ENCODE measurements at places on chromosomes 5 and 9. TPM values are rescaled to one million over a fixed set of nuclear protein-coding genes. Genes with fewer than 3 reads are reported as not detected.

- no peak for DNase-seq
Measured at GRCh38 chr5:24428345-24428744, 216.4 kb downstream of the CDH10 start.

GRCh38 chr5:38725371-38725865 is 120.4 kb upstream of the OSMR start:
- DNase-seq = no peak

DNA sequence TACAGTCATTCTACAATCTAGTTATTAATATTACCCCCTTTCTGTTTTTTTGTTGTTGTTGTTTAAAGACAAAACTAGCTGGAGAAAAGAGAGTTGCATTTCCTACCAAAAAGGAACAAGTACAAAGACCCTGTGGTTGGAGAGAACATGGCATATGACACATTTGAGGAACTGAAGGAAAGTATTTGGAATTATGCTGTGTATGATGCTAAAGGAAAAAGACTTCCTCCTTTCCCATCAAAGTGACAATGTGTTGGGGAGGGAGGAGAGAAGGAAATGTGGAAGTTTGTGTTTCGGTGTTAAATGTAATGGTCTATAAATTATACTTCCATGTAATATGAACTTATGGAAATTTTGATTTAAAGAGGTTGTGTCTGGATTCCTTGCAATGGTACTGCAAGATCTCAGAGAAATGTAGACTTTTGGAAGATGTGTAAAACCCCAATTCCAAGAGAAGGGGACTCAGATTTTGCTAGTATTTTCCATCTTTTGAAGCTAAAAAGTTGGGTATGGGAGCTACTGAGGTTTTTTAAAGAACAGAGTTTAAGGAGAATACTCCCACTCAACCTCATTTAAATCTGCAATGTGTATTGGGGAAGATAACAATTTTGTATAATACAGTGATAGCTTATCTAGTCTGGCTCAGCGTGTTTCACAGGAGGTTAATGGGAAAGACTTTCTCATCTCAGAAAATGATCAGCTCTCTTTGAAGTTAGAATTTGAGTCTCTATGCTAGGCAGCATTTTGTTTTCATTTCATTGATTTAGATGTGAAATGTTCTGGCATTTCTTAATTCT is 15.4 kb upstream of the TNFSF8 start:
- DNase-seq = no peak

MGAT4B gene
- 160 TPM for total RNA-seq

GRCh38 chr9:77751341-77752091 is 103.4 kb upstream of the GNA14 start:
- DNase-seq = peak; percentile 53

- DNase-seq = peak; percentile 98
Measured at GRCh38 chr9:127561491-127562278, 50.4 kb upstream of the STXBP1 start.

GRCh38 chr9:6692881-6693361 is 47.4 kb upstream of the GLDC start:
- no peak for DNase-seq

IL33 gene
- total RNA-seq = not detected

DNA sequence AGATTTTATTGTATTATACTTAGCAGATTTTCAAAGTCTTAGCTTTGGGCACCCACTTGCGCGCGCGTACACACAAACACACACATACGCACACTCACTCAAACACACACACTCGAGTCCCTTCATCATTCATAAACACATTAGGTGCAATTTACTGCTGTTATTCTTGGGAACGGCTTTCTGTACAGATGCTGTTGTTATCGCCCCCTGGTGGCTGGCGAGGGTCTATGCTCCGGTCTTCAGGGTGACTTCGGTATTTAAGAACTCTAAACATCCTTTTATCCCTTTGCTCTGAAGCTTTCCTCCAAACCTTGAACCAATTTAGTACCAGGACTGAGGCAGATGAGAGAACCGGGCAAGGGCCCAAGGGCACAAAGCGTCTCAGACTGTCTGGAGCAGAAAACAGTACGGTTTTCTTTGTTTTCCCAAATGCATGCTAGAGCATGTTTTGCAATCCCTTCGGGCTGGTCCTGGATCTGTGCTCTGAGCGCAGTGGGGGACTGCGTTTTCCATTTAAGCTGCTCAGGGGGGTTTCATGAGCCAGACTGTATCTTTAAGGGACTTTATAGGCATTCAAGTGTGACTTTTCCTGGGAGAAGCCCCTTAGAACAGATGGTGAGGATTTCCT is 1.7 kb upstream of the SLIT3 start:
- peak; percentile 81 for DNase-seq

CCDC192 gene
- total RNA-seq = not detected

- DNase-seq = peak; percentile 59
Measured at GRCh38 chr9:83027153-83027891, 35.6 kb downstream of the RASEF start.

GRCh38 chr5:30100929-30101328 is 1092.6 kb upstream of the CDH6 start:
- no peak for DNase-seq

OBP2B gene
- not detected for total RNA-seq

DNA sequence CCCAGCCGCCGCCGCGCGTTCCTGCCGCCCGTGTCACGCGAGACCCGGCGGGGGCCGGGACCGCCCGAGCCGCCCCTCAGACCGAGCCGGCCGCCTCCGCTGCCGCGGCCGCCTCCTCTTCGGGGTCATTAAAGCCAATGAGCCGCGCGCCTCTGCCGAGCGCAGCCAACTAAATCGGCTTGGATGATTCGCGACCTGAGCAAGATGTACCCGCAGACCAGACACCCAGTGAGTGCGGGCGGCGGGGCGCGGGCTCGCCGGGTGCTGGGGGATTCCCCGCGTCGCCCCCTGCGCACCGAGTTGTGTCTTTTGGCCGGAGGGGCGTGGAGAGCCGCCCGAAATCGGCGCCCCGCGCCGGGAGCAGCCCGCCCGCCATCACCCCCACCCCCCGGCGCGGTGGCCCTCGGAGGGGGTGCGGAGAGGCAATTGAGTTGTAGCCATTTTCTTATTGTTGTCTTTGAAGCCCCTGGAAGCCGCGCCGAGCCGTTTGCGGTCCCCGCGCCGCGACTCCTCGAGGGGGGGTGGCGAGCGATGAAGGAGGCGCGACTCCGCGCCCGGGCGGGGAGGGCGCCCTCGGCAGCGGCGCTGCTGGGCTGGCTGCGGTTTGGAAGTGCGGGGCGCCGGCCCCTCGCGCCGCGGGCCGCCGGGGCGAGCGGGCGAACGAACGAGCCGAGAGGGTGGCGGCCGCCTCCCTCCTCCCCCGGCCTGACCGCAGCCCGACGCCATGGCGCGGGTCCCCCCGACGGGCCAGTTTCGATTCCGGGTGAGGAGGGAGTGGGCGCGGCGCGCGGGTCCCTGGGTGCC is 1.0 kb downstream of the TLE4 start:
- no peak for DNase-seq

DNA sequence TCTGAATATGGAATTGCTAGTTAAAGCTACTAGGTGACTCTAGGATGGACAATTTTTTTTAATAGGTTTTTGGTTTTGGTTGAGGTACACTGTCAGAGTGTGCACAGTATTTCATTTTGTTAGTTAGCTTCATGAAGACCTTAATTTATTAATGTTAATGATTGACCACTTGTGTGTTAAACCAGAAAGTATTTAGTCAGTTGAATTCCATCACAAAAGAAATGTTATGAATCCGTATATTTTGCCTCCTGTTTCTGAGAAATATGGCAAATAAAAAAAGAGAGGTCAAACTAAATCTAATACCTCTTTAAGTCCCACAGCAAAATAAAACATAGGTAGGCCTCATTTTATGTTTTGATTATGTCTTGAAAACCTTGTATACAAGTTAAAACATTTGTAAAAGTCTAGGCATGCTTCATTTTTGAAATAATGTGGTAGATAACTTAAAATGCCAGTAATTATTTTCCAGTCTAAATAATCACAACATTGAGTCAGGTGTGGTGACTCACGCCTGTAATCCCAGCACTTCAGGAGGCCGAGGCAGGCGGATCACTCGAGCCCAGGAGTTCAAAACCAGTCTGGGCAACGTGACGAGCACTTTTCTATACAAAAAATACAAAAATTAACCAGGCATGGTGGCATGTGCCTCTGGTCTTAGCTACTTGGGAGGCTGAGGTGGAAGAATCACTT is 50.8 kb downstream of the ITGA1 start:
- DNase-seq = peak; percentile 53

DNA sequence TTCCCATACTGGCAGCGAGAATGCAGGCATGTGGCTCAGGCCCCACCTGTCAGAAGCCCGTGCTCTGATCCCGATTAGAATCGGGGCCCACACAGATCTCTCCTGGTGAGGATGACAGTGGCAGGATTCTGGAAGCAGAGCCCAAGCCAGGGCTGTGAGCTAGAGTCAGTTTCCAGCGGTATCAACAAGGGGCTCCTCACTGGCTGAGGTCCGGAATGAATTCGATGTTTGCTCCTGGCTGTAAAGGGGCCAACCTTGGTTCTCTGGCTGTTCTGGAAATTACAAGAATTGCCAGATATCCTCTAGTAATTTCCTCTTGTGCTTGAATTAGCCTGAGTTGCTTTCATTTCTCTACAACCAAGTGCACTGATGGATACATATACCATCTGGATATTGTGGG is 129.1 kb upstream of the SPRY4 start:
- no peak for DNase-seq

DOCK8 gene
- total RNA-seq = 0.15 TPM

DNA sequence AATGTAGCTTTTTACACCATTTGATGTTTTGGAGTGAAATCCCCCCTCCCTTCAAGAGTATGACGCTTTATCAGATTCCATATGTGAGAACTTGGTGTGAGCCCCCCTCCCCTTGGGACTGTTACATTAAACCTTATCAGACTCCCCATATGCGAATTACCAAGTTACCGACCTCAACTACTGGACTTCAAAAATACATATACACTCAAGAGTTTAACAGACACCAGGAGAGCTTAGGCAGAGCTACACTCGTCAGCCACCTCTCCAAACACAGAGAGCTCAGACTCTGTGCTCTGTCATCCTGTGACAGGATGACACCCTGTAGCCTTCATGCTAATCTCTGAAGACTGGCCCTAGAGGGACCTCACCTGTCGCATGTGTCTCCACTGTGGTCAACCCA is 50.2 kb downstream of the FAM114A2 start:
- no peak for DNase-seq

DNA sequence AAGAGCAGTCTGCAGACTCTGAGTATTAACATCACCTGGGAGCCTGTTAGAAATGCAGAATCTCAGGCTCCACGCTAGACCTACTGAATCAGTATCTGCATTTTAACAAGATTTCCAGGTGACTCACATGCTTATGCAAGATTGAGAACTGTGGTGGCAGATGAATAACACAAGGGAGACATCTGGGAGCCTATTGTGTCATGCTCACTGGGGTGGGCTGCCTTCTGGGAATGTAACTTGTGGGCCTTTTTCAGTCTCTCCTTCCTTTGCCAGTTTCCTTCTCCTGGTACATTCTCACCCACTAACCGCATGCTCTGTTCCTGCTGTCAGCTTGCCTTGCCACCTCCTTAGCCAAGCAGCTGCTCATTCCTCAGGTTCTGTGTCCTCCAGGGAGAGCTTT is 176.6 kb upstream of the C9orf72 start:
- DNase-seq = no peak

- no peak for DNase-seq
Measured at GRCh38 chr9:33197279-33198152, 30.4 kb upstream of the B4GALT1 start.

MBLAC2 gene
- 4.8 TPM for total RNA-seq

DNA sequence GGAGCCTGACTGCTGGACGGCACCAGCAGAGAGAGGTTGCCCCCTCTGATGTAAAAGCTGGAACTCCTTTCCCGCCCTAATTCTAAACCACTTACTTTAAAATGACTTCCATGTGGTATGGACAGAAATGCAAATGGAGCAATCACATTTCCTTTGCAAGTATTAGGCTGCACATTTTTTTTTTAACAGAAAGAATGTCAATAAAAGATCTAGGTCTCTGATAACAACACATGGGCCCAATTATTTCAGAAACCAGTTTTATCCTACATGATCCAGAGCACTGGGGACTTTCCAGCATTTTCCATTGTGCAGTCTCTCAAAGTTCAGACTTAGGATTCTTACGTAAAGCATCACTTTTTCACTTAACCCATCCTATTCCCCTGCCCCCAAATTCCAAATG is 203.7 kb downstream of the NXNL2 start:
- peak; percentile 53 for DNase-seq

CD74 gene
- 1.6 TPM for total RNA-seq

DNA sequence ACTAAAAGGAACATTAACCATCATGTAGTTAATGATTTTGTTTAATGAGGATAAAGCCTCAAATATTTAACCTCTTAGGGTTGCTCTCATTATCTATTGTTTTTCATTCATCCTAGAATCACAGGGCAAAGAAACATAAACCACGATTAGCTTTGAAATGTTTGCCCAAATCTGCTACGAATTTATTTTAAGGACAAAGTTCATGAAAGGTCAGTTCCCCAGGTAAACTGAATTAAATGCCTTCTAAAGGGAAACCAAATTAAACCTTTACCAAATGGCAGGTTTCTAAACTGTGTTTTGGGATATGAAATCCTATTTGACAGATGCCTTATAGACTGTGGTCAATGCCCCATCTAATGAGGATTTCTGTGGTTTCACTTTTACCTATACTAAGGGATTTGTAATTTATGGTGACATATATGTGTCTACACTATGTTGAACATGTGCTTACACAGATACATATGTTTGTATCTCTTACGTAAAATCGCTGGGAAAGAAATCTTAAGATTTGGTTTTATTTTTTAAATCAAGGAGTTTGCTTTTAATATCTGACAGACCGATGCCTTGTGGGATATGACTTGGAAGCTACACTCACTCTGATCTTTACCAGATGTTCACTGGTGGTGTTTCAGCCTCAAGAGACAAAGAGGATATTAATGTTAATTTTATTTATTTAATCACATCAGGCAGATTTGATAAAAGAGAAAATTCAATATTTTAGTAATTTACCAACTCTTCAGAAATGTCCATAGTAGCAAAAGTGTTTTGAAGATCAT is 188.4 kb downstream of the GLIS3 start:
- DNase-seq = no peak

GPX3 gene
- 380 TPM for total RNA-seq

DNA sequence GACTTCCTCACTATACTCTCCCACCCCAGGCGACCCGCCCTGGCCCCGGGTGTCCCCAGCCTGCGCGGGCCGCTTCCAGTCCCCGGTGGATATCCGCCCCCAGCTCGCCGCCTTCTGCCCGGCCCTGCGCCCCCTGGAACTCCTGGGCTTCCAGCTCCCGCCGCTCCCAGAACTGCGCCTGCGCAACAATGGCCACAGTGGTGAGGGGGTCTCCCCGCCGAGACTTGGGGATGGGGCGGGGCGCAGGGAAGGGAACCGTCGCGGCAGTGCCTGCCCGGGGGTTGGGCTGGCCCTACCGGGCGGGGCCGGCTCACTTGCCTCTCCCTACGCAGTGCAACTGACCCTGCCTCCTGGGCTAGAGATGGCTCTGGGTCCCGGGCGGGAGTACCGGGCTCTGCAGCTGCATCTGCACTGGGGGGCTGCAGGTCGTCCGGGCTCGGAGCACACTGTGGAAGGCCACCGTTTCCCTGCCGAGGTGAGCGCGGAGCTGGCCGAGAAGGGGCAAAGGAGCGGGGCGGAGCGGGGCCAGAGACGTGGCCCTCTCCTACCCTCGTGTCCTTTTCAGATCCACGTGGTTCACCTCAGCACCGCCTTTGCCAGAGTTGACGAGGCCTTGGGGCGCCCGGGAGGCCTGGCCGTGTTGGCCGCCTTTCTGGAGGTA is 2.1 kb downstream of the CA9 start:
- DNase-seq = no peak

All from H4 (cell line).